ENCODE measurements at places on chromosomes 6 and 20.

- DNase-seq, result no peak
Observed at GRCh38 chr20:41524980-41525613, 93.1 kb downstream of the CHD6 start.

DNA sequence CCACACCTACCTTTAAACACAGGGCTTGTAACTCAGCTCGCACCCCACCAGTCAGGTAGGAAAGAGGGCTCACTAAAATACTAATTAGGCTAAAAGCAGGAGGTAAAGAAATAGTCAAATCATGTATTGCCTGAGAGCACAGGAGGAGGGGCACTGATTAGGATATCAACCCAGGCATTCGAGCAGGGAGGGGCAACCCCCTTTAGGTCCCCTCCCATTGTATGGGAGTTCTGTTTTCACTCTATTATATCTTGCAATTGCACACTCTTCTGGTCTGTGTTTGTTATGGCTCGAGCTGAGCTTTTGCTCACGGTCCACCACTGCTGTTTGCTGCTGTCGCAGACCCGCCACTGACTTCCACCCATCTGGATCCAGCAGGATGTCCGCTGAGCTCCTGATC, 657.2 kb downstream of the PRIM2 start:
- DNase-seq, result no peak

- DNase-seq, result no peak
Observed at GRCh38 chr6:44561060-44561623, 173.6 kb downstream of the CDC5L start.

DNA sequence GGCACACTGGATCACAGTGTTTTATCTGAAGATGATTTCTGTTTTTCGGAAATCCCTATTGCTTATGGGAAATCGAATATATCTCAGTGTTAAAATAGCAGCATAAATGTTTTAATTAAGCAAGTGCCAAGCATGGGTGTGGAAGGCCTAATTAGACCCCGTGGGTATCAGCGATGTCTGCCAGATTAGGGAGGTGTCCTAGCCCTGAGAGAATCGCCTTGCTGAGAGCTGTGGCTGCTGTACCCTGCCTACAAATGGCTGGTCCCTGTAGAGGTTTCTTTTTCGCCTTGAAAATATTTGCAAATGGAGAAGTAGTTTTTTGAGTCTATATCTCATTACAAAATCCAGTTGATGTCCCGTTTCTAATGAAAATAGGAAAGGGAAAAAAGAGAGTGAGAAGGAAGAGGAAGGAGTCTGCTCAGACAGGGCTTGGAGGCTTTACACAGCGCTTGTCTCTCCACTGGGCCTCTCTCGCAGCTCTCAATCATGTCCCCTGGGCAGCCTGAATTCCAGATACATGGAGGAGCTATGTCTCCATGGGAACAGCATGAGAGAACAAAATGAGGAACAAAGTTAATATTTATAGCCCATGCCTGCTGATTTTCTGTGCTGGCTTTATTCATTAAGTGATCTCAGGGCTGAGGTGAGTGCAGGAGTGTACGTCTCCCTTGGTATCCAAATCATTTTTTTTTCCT, 35.2 kb upstream of the BCLAF1 start:
- no peak for DNase-seq

GRCh38 chr20:61631751-61632150, 379.7 kb downstream of the CDH4 start:
- DNase-seq, result no peak

DNA sequence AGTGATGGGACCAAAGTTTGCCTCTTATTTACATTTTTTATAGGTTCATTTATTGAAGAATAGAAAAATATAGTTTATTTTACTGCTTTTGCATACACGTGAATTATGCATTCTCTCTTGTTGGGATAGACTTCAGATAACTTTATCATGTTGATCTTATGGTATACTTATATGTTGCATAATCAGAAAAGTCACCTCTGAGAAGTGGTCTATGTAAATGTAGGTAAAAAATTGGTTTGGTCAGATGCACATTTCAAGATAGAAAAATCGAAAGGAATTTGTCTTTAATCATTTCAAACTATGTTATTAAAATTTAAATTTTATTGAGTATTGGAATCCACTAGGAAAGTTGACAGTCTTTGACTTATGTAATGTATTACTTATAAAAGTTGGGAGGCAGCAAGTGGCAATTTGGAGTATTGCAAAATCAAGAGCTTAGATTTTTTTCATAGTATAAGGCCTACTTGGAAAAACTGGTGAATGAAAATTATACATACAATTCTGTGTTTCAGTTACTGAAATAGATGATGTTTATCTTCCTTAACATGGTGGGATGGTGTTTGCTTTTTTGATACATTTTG, 2.4 kb downstream of the PHF3 start:
- DNase-seq, result no peak

- DNase-seq, result no peak
Observed at GRCh38 chr6:148451690-148452089, 109.1 kb downstream of the SASH1 start.

DNA sequence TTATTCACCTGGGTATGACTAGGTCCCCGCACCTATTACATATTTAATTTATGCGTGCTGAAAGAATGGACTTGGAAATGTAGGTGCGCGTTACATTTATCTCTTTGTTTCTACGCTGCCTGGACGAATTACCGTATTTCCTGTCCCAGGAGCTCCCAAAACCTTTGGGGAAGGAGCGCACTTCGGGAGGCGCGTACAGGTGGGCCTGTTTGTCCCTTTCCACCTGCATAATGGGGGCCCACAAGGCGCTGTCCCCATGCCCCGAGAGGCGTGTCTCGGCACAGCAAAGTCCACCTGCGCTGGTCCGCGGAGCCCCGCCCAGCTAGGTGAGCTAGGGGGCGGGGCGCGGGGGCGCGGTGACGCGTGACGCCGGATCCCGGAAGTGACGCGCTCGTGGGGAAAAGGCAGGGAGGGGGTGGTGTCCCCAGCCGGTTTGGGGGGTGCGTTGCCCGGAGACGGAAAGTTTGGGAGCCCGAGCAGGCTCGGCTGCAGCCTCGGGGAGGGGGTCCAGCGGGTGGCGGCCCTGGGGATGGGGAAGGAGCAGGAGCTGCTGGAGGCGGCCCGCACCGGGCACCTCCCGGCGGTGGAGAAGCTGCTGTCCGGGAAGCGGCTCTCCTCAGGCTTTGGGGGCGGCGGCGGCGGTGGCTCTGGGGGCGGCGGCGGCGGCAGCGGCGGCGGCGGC, at the start of gene ANKS1A:
Gene ANKS1A (plus strand): TSS at position 382 of the 682 bp plus-strand sequence. CDS start 148 bp downstream, at position 530.
- DNase-seq, result peak; percentile 89

DNA sequence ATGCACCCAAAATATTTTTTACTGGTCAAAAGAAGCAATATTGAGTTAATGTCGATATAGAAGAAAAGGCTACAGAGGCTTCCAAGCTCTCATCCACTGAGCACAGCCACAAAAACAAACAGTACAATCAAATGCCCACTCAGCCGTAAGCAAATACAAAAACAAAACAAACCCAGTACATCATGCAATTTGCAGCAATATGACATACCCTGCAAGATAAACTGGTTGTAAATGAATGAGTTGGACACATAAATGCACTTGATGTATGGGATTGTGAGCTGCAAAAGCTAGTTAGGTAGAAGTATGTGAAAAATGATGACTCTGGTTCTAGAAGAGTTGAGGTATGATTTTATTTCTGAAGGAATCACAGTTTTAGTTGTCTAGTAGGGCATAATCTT, 83.9 kb downstream of the SESN1 start:
- DNase-seq, result no peak

DNA sequence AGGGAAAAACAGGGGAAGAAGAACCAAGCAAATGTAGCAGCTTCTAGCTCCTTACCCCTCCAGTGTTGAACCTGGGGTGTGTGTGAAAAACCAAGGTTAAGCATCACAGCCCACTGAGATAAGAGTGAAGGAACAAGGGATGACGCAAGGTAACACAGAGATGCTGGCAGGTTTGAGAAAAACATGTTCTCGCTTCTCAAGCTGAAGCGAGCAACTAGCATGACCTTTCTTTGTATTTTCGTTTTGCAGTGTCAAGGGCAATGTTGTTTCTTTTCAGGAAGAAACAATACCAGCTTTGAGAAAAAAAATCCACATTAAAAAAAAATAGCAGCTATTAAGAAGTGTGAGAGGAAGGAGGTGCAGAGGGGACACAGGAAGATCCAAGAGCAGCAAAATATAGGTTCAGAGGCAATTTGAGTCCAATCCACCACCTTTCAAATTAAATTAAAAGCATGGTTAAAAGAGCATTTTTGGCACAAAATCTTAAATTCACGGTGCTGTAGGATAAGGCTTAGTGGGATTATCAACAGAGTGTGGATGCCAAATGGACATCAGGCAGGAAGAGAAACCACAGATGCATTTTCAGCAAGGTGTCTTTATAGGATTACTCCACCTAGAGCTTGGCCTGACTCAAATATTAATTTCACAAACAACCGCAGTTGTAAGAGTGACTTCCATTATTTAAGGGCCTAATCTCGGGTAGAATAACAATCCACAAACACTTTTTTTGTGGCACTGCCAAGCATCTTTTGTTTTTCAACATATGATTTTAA, 70.9 kb downstream of the SYNE1 start:
- DNase-seq, result no peak

DNA sequence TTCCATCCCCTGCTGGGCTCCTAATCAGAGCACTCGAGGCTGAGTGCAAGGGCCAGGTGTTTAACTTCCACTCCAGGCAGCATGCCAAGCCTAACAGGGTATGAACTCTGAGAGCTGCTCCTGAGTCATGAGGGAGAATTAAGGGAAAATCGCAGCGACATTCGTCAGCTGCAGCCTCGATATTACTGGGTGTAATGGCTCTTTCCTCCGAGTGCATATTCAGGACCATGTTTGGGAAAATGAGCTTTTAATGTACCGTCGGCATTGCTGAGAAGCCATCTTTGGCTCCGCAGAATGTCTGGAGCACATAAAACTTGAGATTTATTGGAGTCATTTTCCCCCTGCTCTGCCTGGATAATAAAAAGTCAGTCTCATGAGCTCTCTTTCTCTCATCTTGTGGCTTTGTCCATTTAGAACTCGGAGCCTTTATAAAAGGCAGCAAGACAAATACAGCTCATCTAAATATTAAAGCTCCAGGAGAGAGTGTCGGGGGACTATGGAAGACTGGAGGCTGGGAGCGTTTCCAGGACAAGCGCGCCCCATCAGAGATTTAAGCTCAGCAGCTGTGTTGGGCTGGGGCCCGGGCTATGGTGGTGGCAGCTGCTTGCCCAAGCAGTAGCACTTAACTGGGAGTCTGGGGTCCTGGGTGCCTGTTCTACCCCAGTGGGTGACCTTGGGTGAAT, 103.7 kb downstream of the TOX2 start:
- no peak for DNase-seq

DNA sequence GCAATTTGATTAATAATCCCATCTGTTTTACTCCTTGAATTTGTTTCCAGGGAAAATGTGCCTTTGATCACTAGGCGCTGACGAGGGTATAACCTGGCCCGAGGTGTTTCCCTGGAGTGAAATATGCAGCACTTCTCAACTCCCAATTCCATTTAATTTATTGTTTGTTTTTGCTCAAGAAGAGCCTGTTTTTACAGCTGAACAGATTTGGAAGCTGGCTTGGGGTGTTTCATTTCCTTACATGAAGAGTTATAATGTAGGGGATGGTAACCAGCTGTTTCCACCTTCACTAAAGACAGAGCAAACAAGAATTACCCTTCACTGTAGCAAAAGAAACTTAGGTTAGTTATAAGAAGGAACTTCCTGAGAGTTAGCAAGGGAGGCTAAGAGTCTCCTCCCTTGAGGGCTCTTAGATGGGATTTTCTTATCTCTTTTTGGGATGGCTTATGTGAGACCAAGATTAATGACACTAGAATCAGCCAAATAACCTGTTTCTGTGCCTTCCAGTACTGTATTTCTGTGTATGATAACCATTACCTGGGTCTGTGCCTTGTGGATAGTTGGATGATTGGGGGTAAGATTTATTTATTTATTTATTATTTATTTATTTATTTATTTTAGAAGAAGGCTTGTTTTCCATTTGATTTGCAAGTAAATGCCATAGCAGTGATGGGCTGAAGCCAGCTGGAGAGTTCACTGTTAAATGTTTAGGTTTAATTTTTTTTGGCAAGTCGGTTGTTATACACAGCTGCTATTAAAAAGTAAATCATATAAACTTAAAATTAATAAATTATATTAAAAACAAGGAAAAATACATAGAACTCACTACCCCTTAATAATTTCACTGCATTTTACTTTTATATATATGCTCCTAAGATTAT, 162.2 kb upstream of the BMP2 start:
- DNase-seq, result no peak

DNA sequence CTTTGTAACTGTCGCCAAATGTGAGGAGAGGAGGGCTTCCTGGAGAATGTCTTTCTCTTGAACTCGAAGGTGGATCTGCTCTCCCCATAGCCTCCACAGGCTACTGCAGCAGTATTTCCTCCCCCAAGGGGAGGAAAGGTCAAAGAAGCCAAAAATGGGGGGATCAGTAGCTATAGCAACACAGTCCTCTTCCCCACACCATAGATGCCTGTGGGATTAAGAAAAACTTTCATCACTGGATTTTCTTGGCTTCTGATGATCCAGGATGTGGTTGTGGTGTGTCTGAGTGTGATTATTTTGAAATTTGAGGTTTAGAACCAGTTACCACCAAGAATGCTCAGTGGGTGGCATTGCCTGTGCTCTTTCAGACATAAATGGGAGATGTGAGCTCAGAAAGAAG, 140.1 kb upstream of the SPACA1 start:
- DNase-seq, result no peak

DNA sequence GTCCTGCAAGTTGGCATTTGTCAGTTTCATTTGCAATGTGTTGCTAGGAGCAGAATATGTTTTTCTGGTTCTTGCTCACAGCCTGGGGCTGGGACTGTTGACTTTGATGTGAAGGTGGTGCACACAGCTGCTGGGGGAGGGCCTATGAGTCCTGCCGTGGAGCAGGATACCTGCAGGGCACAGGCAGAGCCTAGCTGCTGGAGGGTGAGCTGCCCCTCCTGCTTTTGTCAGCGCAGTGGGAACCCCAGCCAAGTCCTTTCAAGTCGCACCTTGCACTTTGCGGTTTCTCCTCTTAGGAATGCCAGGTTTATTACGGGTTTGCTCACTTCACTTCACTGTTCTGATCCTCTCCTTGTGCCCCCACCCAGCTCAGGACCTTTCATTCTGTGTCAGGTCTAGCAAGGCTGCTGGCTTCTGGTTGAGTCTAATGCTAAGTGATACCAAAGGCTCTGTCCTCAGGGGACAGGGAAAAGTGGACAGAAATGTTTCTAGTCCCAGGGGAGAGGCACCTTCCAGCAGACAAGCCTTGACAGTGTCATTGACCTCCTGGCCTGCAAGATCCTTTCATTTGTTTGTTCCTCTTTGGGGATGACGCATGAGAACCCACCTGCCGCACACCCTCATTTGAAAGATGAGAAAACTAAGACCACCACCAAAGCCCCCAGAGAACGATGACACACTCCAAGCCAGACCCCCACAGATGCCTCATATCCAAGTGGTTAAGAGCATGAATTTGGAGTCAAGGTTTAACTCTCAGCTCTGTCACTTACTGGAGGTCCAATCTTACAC, 2.7 kb upstream of the SPO11 start:
- DNase-seq, result no peak

- no peak for DNase-seq
Observed at GRCh38 chr6:149449831-149450678, 34.8 kb downstream of the ZC3H12D start.

DNA sequence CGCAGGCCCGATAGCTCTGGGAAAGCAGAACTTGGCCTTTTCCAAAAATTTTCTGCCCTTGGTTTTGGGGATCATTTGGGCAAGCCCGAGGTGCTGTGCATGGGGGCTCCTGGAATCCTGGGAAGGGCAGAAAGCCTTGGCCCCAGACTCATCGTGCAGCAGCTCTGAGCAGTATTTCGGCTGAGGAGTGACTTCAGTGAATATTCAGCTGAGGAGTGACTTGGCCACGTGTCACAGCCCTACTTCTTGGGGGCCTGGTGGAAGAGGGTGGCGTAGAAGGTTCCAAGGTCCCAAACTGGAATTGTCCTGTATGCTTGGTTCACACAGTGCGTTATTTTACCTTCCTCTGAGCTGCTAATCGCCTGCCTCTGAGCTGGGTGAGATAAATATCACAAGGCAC, 1.1 kb upstream of the BMP2 start:
- no peak for DNase-seq

Data from stimulated activated CD4-positive, alpha-beta T cell treated with anti-CD3 and anti-CD28 coated beads, Interleukin-1b, Interleukin-23, amount 100 ng/mL, for 1 hour (primary cell).